Stimulated activated CD4-positive, alpha-beta T cell treated with anti-CD3 and anti-CD28 coated beads, TNF-alpha, amount 100 ng/mL, for 24 hours (primary cell): ENCODE measurements at places on chromosomes 4 and X.

GRCh38 chr4:124745985-124746801 lies 33.7 kb upstream of the ANKRD50 start:
- DNase-seq = no peak

- DNase-seq = no peak
Measured at GRCh38 chr4:74536557-74536956, 91.6 kb downstream of the AREG start.

DNA sequence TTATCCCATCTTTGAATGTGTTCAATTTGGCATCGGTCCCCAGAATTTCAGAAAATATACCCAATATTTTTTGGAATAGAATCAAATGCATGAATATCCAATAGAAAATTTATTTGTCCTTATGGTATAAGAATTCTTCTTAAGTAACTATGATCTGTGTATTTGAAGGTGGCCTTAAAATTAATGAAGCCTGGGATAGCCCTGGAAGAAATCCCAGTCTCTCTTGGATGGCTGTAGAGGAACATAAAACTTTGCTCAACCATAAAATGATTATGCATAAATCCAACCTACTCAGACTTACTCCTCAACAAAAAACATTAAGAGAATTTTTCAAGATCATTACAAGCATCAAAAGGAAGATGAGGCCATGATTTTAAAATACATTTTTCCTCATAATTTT lies 269.4 kb upstream of the SMIM31 start:
- DNase-seq = no peak

GRCh38 chr4:100823066-100823992 lies 305.5 kb upstream of the EMCN start:
- no peak for DNase-seq

- DNase-seq = no peak
Measured at GRCh38 chr4:128775916-128776315, 33.6 kb upstream of the JADE1 start.

GRCh38 chr4:13117185-13117584 lies 367.0 kb downstream of the RAB28 start:
- DNase-seq = no peak

- no peak for DNase-seq
Measured at GRCh38 chr4:148574502-148574901, 132.3 kb upstream of the NR3C2 start.

- no peak for DNase-seq
Measured at GRCh38 chrX:70254063-70254400, 6.0 kb downstream of the P2RY4 start.

GRCh38 chrX:130083656-130084382 lies 26.5 kb downstream of the ELF4 start:
- no peak for DNase-seq

GRCh38 chr4:167282171-167282864 lies 48.0 kb upstream of the SPOCK3 start:
- DNase-seq = no peak

DNA sequence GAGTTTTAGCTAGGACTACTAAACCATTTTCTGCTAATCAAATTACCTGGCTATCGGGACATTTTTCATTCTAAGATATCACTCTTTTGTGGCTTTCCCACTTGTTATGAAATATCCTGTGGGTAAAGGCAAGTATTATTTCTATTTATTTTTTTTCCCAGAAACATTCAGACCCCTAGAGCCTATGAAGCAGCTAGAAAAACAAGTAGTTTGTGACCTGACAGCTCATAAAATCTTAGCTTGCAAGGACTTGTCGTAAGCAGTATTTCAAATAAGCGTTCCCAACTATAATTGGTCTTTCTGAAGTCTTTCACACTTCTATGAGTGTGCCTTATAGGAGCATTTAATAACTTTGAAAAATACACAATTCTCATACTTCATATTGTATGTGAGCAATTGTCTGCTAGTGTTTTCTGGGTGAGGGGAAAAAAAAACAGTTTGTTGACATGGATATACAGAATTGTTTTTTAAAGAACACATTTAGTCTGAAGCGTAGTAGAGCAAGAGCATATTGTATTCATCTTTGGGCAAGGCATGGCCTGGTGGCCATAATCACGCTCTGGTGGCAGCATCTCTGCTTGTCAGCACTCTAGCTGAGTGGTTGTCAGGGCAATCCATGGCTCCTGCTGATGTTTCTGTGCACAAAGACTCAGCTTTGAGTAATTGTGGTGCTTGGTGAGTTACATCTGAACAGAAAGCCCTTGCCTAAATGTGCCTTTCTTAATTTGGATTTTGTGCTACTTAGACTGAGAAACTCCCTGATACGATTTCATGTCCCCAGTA lies 2.6 kb downstream of the MCUB start:
- DNase-seq = no peak

- no peak for DNase-seq
Measured at GRCh38 chr4:25075851-25076250, 45.1 kb upstream of the LGI2 start.

DNA sequence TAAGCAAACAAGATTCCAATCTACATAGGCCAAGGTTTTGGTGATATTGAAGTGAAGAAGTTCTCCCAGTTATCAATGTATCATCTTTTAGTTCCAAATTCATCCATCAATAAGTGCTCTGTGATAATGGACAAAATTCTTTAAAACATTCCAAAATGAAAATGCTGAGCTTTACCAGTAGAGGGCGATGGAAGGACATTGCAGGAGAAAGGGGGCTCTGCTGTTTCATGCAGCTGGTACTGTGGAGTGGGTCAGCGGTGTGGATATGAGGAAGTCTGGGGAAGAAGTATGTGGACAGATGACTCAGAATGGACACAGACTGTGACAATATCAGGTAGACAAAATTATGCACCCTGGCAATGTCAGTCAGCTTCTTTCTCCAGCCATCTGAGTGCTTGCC lies 46.6 kb upstream of the HS6ST2 start:
- DNase-seq = no peak

DNA sequence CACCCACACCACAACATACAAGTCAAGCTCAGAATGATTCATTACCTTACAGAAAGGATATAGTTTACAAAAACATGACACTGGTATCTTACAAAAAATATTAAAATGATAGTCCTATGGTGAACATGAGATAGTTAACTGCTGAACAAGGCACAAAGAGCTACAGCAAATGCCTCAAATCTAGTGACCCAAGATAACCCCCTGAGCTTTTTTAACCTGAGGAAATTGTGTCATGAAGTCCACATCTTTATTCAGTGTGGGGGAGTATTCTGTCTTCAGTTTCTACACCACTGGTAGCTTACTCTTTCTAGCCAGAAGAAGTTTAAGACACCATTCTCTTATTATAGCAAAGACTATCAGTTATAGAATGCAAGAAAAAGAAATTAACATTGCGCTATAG lies 218.7 kb downstream of the MAPK10 start:
- no peak for DNase-seq

- no peak for DNase-seq
Measured at GRCh38 chr4:182717788-182718583, 199.2 kb downstream of the DCTD start.

GRCh38 chrX:155235891-155236290 lies 19.6 kb downstream of the VBP1 start:
- DNase-seq = no peak

DNA sequence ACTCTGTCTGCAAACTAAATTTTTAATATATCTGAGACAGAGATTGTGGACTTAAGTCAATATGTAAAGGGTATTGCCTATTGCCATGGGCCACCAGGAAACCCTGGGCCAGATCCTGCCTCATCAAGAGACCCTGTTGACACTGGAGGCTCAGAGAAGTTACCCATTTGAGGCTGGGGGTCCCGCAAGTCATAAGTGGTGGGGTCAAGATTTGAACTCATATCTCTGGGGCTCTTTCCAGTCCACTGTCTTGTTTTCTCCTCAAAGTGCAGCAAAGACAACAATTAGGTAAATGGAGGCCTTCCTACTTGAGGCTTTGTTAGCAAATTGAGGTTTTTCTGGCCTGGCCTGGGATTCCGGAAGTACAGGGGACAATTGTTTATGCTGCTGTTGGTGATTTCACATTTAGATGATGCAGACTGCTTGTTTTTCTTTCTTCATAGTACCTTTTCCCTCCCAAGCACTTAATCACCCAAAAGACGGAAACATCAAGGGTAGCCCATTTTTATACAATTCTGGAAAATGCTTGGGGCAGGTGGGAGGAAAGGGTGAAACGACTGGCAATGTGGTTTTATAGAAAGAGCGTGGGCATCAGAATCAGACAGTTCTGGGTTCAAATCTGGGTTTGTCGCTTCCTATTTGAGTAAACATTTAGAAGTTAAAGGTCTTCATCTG lies 160.0 kb downstream of the SMIM20 start:
- DNase-seq = peak; percentile 30

- no peak for DNase-seq
Measured at GRCh38 chr4:72208421-72209075, 176.7 kb downstream of the NPFFR2 start.

DNA sequence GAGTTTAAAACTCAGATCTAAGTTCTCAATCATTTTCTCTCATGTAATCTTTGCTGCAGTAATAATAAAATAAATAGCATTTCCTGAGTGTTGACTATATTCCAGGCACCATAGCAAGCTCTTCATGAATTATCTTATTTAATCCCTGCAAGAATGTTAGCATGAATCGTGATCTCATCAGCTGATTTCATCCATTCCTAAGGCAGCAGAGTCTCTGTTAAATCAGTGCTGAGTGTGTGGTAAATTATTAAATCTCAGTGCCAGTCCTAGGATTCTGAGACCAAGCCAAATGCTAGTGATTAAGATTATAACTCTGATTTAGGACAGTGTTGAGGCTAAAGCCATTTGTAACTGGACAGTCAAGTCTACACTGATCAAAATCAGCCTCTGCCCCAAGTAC lies 240.3 kb upstream of the TAPT1 start:
- DNase-seq = no peak

- no peak for DNase-seq
Measured at GRCh38 chrX:46602468-46603102, 29.0 kb downstream of the CHST7 start.

DNA sequence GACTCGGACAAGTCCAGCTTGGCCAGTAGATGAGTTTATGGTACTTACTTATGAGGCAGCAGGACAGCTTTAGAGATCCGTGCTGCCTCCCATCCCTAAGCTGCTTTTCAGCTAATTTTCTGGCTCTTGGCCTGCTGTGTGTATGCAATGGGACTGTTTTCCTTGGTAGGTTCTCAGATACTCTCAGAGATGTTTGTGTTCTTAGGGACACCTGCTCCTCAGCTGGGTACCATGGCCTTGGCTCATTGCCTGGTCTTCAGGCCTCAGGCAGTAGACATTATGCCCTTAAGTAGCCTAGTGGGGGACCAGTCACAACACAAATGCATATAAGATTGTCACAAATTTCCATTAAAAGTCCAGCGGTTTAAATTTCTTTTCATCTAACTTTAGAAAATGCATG lies 688.0 kb downstream of the PCDH7 start:
- DNase-seq = no peak

DNA sequence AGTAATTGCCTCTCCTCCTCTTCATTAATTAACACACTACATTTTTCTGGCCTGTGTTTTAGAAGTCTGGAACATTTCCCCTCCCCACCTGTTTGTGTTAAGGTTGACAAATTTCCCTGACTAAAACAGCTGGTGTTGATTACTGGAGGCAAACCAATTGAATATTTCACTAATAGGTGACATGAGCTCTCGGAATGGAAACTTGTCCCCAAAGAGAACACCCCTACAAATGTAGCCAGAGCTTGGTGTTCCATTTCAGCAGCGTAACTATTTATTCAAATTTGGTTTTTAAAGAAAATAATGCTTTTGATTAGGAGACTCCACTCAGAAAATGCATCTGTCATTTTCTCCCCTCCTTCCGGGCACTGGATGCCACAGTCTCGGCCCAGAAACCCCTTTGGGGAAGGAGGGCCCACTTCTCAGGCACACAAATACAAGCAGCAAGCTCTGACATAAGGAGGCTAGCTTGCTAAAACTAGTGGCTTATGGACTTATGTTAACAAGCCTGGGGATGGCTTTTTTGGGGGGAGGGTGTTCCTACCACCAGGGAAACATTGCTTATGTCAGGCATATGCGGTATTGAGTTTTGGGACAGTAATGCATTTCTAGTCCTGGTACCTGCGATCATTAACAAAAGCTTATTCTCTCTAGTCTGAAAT lies 2.2 kb downstream of the RNF150 start:
- DNase-seq = no peak

GRCh38 chr4:3649491-3649890 lies 116.7 kb upstream of the ADRA2C start:
- no peak for DNase-seq

DNA sequence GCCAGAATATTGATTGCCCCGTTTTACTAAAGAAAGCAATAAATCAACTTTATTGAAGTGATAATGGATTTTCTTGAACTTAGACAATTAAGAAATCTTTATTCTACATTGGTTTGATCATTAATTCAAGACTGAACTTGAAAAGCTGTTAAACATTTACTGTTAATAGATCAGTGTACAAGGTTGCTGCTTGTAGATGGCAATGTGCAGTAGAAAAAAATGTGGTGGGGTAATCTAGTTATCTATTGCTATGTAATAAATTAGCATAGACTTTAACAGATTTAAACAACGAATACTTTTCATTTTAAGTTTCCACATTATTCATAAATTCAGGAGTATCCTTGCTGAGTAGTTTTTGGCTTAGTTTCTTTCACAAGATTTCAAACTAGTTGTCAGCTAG lies 612.5 kb downstream of the ACTRT1 start:
- DNase-seq = no peak

DNA sequence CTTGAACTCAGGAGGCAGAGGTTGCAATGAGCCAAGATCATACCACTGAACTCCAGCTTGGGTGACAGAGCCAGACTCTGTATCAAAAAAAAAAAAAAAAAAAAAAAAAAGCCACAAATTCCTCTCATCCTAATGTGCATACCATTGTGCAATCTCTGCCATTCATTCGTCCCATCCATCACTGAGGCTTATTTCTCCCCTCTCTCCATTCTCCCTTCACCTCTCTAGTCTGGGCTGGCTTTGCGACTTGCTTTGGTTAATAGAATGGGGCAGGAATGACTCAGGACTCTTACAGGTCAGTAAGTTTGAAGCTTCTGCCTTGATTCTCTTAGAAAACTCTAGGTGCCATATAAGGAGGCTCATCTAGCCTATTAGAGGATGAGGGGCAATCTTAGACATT lies 60.3 kb upstream of the DDX3X start:
- DNase-seq = no peak

- no peak for DNase-seq
Measured at GRCh38 chr4:79687006-79687405, 279.0 kb upstream of the GK2 start.

DNA sequence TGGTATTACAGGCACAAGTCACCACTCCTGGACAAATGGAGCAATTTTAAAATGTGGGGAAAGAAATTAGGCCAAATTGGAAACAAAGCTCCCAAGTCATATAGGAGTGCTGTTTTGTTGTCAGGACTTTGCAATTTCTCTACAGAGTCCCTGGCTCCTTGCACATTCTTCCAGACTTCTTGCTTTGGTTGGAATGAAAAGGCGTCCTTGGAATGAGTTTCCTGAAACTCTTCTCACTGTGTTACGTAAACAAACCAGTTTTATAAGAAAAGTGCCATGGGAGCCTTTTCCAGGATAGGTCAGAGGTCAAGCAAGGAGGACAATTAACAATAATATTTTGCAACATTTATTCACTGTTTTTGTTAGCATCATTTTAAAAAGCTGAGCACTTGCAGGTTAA lies 32.4 kb upstream of the KIT start:
- DNase-seq = no peak

- no peak for DNase-seq
Measured at GRCh38 chrX:23908219-23909004, 606 bp downstream of the CXorf58 start.
